ENCODE measurements at places on chromosomes 4 and X.

GRCh38 chrX:50168241-50168687 lies 32.5 kb downstream of the AKAP4 start:
- DNase-seq, result no peak

- peak; percentile 13 for DNase-seq
These were observed 142.9 kb downstream of the TMEM164 start for GRCh38 chrX:110145854-110146253.

GRCh38 chrX:129640737-129641136 lies 14.0 kb downstream of the APLN start:
- no peak for DNase-seq

DNA sequence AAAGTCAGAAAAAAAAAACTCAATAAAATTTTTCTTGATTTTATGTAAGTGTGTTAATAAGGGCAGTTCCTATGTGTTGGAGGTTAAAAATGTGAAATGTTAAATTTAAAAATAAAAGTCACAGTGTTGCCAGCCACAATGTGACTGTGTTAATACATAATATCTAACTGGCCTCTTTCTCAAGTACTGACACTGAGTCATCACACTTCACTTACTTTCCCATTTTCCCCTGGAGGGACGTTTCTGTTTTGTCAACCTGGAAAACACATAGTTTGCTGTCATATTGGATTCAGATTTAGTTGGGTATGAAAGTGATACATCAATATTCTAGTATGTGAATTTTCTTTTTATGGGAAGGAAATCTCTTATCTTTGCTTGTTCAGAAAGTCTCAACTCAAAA lies 46.4 kb downstream of the ARHGEF38 start:
- DNase-seq, result no peak

DNA sequence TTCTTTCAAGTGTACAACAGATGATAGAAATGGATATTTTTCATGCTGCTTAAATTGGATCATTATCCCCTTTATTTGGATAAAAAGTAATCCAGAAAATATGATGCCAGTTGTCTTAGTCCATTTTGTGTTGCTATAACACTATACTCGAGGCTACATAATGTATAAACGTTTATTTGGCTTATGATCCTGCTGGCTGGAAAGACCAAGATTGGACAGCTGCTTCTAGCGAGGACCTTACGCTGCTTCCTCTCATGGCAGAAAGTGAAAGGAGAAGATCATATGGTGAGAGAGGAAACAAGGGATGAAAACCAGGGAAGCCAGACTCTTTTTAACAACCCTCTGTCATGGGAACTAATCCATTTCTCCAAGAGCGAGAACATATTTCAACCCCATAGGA lies 102.7 kb downstream of the TRAM1L1 start:
- DNase-seq, result no peak
